ENCODE measurements at places on chromosomes 16 and 17.

DNA sequence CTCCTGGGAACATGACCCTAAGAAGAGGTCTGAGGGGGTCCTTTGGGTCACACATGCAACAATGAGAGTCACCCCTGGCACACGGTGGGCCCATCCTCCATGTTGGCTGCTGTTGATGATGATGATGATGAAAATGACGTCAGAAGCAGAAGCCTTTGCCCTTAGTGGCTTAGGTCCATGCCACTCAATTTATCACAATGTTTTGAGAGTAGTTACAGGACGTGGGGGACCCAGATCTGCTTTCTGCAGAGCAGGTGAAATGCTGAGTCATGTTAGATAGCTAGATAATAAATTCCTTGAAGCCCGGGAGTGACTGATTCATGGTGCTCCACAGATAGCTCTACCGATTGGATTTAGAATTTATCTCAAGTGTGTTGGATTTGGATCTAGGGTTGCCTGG, 53.9 kb downstream of the VPS35L start:
- no peak for DNase-seq

DNA sequence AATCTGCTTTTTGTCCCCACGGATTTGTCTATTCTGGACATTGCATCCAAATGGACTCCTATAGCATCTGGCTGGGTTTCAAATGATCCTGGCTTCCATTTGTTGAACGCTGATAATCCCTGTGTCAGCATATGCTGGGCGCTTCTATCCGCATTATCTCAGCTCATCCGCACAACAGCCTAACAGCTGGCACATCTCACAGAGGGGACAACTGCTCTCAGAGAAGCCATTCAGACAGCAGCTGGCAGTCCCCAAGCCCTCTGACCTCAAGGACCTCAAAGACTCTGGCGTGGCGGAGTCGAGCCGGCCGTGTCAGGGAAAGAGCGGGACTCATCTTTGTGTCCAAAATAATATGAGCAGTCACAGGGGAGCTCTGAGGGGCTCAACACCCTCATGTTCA, 82.3 kb downstream of the NT5M start:
- no peak for DNase-seq

- no peak for DNase-seq
Observed at GRCh38 chr16:454397-454940, 29.0 kb downstream of the RAB11FIP3 start.

GRCh38 chr17:49779739-49780231, 8.7 kb upstream of the KAT7 start:
- no peak for DNase-seq

GRCh38 chr17:67272312-67273047, 27.5 kb upstream of the HELZ start:
- no peak for DNase-seq

DNA sequence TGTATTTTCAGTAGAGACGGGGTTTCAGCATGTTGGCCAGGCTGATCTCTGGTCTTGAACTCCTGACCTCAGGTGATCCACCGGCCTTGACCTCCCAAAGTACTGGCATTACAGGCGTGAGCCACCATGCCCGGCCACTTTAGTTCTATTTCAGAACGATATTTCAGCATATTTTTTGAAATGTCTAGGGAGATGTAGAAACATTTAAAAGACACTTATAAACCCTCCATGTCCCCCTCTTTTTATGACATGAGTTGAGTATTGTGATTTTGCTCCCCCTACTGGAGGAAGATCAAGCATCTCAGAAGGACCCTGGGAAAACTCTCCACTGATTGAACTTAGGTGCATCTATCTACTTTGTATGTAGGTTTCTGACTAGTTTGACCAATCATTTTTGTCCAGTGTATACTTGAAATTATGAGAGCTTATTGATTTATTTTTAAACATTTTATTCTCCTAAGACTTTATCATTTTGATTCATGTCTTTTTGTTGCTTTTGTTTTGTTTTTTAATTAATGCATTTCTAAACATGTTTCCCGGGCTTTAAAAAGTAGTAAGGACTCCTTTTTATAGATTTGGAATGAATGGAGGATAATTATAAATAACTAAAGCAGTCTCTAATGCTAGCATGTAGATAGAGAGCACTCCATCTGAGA, 105.1 kb downstream of the CHD9 start:
- DNase-seq = no peak

- no peak for DNase-seq
Observed at GRCh38 chr17:30236297-30236624, 764 bp upstream of the SLC6A4 start.
